ENCODE measurements at places on chromosomes 4 and X.

GRCh38 chrX:39953879-39954278, 143.9 kb downstream of the BCOR start:
- no peak for DNase-seq

DNA sequence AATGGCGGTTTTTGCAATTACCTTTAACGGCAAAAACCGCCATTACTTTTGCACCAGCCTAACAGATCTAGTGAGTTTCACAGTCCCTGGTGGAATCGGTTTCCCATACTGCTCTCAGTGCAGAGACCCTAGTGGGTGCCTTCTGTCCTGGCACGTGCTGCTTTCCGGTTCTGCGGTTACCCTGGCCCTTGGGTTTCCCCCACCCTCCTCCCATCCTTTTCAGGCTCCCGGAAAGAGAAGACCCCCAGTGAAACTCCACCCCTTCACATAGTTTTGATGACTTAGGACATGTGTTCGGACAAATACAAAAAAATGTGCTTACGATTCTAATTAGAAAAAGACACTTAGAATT, 36.9 kb downstream of the NLGN3 start:
- peak; percentile 23 for DNase-seq

GRCh38 chr4:26175006-26175786, 145.6 kb upstream of the RBPJ start:
- no peak for DNase-seq

GRCh38 chrX:135632353-135632752, 81.1 kb upstream of the CT45A1 start:
- DNase-seq = no peak

- DNase-seq = peak; percentile 40
Measured at GRCh38 chr4:100106982-100107381, 83.3 kb downstream of the DDIT4L start.

Data from germinal center (tissue), 1 donor.